ENCODE measurements at places on chromosomes 1 and 21.

- peak; percentile 57 for DNase-seq
These were observed 6.6 kb upstream of the MED18 start for GRCh38 chr1:28322194-28322593.

DNA sequence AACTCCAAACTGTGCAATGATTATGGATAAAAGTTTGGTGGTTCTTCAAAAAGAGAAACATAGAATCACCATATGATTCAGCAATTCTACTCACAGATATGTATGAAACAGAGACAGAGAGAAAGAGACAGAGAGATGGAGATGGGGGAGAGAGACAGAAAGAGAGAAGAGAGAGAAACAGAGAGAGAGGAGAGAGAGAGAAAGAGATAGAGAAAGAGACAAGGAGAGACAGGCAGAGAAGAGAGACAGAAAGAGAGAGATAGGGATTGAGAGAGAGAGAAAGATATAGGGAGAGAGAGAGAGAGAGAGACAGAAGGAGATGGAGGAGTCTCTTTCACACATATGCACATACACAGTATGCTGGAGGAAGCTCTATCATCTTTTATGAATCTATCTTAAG is 87.8 kb downstream of the DISC1 start:
- no peak for DNase-seq

DNA sequence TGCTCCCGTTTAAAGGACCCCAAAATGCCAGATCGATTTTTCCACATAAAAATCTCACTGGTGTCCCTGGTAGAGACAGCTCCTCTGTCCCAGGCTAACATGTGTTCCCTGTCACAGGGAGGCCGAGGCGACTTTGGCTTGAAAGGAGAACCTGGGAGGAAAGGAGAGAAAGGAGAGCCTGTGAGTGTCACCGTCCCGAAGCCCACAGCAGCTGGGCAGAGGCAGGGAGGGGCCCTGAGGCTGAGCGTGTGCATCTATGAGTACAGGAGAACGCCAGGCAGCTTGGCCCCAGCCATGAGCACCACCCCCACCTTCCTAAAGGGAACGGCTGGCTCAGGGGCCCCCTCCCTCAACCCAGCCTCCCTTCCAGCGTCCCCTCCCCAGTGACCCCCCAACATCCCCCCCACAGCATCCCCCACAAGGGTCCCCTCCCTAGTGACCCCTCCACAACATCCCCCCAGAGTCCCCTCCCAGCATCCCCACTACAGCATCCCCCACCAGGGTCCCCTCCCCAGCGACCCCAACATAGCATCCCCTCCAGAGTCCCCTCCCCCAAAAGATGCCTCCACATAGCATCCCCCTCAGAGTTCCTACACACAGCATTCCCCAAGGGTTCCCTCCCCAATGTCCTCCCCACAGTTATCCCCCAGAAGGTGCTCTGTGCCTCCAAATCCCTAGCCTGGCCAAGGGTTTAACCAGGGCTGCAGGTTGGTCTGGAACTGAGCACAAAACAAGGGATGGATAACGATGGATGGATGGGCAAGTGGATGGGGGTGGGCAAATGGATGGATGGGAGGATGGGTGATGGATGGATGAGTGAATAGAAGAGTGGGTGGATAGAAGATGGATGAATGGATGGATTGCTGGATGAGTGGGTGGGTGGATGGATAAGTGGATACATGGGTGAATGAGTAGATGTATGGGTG is 25.1 kb downstream of the COL6A2 start:
- DNase-seq = no peak

- DNase-seq = peak; percentile 93
These were observed 126.0 kb upstream of the IPO9 start for GRCh38 chr1:201702936-201703335.

GRCh38 chr1:33367485-33368405 is 46.8 kb upstream of the A3GALT2 start:
- peak; percentile 67 for DNase-seq

DNA sequence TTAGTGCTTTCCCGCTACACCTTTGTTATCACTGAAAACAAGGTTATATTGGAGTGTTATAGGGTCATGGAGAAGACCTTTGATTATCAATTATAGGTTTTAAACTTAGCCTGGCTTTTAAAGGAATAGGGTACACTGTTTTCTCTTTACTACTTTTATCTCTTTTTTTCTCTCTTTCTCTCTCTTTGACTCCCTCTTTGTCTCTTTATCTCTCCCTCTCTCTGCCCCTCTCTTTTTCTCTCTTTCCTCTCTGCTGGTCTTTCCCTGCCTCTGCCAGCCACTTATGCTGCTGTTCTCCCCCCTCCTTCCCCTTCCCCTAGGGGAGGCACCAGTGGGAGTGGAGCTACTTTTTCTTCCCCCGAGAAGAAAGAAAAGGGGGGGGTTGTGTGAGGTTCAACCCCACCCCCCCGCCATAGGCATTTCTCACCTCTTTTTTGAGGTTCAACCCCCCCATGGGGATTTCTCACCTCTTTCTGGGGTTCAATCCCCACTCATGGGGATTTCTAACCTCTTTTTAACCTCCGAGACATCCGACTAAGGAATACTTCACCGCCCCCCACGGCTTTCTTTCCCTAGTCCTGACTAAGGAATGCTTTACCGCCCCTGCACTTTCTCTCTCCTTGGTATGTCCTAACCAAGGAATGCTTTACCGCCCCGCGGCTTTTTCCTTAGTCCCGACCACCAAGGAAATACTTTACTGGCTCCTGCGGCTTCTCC is 17.2 kb upstream of the ZBTB8B start:
- no peak for DNase-seq

All from NCI-H524 (cell line).